ENCODE measurements at places on chromosomes 7 and 10. TPM values are rescaled to one million over a fixed set of nuclear protein-coding genes. Genes with fewer than 3 reads are reported as not detected.

The EPO gene
- not detected for total RNA-seq

The NOS3 gene
- 0.64 TPM for total RNA-seq

The JAKMIP3 gene
- total RNA-seq = not detected

The PTPRZ1 gene
- total RNA-seq = 7.2 TPM

The SPDYE6 gene
- total RNA-seq = not detected

All from tracheal epithelial cell (primary cell).